CD4-positive, alpha-beta T cell treated with Interferon gamma for 1 hour (primary cell): ENCODE measurements at places on chromosomes 2 and 18.

DNA sequence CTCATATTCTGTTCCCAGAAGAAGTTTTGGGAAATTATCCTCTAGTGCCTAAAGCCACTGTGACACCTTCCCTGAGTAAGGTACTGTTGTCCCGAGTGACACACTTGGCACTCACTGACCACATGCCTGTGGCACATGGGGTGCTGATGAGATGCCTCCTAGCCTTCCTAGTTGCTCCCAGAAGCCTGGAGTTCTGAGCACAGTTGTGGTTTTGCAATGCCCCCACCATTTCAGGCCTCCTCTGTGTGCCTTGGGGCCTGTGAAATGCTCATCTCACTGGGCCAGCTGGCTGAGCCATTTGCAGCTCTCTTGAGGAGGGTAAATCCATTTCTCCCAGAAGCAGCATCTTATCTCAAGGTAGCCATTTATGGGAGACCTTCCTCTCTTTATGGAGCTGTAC, 91.8 kb downstream of the DGKD start:
- no peak for DNase-seq

DNA sequence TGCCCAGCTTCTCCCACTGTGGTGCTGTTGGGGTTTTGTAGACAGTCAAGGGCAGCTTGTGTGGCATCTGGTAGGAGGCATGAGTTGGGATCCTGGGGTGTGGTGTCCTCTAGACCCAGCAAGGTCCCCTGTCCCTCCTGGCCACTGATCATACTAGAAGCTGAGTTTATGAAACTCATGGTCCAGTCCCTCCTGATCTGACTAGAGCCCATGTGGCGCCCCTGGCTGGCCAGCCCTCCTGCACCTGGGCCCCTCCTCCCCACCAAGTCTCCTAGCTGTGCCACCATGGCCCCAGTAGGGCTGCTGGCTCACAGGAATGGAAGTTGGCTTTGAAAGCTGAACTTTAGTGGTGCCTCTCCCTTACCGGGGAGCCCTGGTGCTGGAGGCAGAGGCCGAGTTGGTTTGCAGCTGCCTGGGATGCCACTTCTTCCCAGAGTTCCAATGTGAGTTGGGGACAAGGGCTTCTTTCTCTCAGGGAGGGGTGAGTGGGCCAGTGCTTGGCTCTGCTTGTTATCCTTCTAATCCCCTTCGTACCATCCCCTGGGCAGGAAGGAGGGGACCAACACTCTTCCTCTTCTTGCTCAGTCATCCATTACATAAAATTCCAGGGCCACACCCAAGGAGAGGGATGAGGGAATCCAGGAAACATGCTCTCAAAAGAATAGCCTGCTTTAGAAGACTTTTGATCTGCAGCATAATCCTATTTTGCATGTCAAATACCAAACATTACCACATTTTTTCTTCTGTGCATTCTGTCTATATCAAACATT, 37.5 kb upstream of the HAAO start:
- DNase-seq = no peak

- no peak for DNase-seq
These were observed 76.5 kb upstream of the RAB6C start for GRCh38 chr2:129902731-129903585.

DNA sequence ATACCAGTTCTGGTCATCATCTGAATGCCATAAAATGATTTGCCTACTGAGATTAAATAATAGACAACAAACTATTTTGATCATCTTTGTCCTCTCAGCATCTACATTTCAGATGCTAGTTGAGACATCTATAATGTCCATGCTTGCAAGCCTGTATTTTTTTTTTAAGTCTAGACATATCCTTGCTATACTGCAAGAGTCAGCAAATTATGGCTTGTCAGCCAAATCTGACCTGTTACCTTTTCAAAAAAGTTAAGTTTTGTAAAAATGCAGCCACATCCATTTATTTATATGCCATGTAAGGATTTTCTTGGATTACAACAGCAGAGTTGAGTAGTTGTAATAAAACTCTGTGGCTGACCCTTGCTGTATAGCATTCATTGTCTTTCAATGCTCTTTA, 1355.7 kb upstream of the FAM98A start:
- DNase-seq = no peak

DNA sequence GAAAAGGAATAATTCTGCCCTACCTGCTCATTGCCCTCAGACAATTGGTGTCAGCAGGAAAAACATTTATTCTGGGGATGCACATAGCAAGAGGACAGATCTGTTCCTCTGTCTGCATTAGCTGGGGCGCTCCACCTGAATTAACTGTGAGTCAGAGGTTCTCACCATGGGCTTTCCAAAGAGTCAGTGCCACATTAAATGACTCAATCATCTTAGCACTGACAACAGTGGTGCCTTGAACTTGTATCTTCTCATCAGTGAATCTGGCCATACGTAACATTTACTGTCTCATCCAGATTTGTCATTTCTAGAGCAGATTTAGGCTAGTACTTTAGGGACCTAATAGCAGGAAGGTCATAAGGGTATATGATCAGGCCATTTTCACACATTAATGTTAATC, 358.1 kb upstream of the CRIM1 start:
- DNase-seq = no peak

GRCh38 chr18:78998371-78999071, 18.9 kb downstream of the SALL3 start:
- DNase-seq = no peak

DNA sequence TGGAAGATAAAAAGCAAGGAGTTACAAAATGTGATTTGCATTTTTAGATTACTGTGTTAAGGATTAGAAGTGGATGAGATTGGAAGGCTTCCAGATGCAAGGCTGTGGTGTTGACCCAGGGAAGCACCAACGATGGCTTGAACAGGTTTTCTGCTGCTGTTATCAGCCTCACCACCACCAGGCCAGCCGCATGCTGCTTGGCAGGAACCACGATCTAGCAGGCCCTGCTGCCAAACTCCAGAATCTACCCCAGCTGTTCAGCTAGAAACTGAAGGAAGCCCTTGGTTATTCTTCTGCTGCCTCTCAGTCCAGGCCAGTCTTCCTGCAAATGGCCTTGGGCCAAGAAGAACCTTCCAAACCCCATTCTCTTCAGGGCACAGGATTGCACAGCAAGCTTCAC, 133.9 kb downstream of the MTCL1 start:
- DNase-seq = no peak

DNA sequence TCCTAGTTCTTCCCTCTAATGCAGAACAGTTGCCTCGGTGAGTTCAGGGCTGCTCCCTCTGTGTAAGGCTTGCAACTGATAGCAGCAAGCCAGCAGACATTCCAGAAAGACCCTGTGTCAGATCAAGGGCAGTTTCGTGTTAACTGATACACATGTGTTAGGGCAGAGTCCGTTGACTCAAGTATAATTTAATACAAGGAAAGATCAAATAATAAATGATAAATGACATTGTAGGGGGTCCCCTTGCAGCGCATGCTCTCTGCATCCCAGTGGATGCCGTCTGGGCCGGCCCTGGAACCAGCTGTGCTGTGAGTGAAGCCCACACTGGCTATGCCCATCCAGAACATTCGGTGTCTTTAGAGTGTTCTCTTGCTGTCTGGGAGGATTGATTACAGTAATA, 180.3 kb downstream of the AGAP1 start:
- DNase-seq = no peak

- no peak for DNase-seq
These were observed 159.9 kb downstream of the PDE1A start for GRCh38 chr2:182266909-182267308.

DNA sequence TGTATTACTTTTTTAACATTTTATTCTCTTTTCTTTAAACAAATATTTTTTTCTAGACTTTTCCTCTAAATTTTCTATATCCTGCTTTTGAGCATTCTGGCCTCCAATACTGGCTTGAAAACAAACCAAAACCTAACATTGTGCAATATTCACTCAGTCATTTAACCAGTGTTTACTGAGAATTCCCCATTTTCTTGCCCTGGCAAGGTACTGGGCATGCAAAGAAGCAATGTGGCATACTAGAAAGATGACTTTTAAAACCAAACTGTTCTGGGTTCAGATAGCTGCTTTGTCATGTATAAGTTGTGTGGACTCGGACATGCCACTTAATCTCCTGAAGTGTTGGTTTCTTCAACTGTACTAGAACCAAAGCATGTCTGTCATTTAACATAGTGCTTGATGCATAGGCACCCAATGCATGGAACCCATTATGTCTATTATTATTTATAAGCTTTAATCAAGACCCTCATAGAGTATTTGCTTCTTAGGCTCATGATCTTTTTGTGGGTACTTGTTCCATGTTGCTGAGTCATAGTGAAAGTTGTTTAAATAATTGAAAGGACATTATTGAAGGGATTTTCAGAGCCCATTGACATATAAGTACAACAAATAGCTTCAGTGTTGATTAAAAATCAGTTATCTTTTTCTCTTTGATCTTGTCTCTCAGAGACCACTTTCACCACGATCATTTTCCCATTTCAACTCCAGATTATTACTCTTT, 185.4 kb upstream of the OSR1 start:
- DNase-seq = no peak

DNA sequence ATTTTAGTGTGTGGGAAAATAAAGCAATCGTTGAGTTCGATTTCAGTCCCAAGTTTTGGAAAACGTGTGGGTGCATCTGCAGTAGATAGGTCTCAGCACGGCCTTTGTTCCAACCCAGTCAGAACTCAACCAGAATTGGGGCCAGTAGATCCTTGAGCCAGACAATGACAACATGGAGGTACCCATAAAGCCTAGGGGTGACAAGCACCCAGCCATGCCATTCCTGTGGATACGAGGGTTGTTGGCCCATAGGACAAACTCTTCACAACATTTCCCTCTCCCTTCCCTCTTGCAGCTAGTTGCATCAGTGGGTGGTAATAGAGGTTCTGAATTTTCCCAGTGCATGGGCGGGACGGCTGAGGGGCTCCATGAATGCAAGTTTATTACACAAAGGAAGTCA, 60.1 kb downstream of the ST3GAL5 start:
- DNase-seq = no peak

GRCh38 chr18:22020867-22021370, 148.5 kb upstream of the GATA6 start:
- no peak for DNase-seq

DNA sequence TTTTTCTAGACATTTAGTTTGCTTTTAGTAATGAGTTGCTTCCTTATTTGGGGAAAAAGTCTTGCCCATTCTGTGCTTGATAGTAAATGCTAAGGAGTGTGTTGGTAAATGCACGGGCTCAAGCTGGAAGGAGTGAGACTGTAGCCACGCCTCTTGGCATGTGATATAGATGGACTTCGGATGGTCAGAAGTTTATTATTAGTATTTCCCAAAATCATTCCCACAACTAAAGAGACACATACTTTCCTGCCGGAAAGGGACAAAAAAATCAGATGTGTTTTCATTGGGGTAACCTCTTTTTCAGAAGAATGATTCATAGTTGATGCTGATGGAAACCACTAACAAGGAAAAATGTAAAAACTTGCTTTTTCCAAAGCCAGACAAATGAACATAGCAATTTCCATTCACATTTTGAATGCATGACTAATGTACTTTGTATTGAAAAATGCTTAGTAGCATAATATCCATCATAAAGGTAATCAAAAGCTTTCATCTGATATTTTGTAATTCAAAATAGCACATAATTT, 133.2 kb downstream of the ZNF532 start:
- no peak for DNase-seq

- DNase-seq = no peak
These were observed 169.2 kb downstream of the METTL4 start for GRCh38 chr18:2402084-2402483.

- DNase-seq = no peak
These were observed 68.6 kb downstream of the ZBTB7C start for GRCh38 chr18:48340560-48340959.

DNA sequence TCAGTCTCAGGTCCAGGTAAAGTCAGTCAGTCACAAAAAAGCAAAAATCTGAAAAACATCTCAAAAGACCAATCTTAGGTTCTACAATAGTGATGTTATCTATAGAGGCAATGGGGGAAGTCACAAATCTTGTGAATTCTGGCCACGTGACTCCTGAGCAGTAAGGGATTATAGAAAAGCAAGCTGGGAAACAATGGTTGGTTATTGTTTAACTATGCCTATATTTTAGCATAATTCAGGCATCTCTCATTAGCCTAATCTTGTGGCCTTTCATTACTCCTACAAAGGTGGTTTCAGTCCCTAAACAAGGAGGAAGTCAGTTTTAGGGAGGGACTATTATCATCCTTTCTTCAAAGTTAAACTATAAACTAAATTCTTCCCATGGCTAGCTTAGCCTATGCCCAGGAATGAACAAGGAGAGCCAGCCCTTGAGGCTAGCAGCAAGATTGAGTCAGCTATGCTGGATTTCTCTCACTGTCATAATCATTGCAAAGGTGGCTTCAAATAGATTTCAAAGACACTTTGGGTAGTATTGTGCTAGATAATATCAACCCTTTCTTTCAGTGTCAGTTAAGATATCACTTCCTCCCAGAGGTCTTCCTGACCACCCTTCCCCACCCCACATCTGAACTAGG, 56.4 kb upstream of the ITGA6 start:
- DNase-seq = no peak

GRCh38 chr2:231369580-231370428, 25.7 kb upstream of the B3GNT7 start:
- DNase-seq = no peak

- DNase-seq = no peak
These were observed 25.5 kb upstream of the PXDN start for GRCh38 chr2:1769703-1770422.

DNA sequence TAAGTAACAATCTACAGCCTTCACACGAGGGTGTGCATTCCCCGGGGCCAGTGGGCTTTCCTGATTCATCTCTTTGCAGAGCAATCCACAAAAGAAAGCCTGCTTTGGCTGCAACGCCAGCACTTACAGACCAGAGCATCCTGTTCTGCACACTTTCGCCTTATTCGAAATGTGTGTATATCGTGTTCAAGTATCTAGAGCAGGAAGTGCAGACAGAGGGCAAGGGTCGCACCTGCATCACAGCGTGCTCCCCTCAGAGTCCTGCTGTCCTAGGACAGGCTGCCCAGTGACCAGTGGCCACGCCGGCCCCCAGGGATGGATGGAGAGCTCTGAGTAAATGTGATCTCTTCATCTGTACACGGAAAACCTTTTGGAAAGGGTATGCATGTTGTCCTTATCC, 264.3 kb downstream of the ZNF516 start:
- DNase-seq = no peak

GRCh38 chr18:49778826-49779465, 34.4 kb downstream of the ACAA2 start:
- DNase-seq = no peak

DNA sequence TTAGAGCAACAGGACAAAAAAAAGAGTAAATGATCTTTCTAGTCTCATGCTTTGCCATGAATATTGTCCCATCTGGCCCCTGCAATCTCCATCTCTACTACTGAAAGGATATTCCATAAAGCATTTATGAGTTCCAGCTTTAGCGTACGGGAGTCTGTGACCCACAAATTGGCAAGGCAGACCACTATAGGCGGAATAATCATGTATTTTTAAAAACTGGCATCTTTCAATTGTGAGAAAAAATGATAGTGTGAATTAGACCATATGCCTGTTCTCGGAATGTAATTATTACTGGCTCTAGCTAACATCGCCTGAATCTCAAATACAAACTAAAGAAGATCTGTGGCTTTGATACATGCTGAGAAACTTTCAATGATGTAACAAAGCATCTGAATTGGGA, 738.1 kb upstream of the NXPH2 start:
- DNase-seq = no peak
